Stimulated activated CD8-positive, alpha-beta memory T cell treated with anti-CD3 and anti-CD28 coated beads, Interleukin-2, amount 100 ng/mL, for 1 hour (primary cell): ENCODE measurements at places on chromosomes 11 and 22.

DNA sequence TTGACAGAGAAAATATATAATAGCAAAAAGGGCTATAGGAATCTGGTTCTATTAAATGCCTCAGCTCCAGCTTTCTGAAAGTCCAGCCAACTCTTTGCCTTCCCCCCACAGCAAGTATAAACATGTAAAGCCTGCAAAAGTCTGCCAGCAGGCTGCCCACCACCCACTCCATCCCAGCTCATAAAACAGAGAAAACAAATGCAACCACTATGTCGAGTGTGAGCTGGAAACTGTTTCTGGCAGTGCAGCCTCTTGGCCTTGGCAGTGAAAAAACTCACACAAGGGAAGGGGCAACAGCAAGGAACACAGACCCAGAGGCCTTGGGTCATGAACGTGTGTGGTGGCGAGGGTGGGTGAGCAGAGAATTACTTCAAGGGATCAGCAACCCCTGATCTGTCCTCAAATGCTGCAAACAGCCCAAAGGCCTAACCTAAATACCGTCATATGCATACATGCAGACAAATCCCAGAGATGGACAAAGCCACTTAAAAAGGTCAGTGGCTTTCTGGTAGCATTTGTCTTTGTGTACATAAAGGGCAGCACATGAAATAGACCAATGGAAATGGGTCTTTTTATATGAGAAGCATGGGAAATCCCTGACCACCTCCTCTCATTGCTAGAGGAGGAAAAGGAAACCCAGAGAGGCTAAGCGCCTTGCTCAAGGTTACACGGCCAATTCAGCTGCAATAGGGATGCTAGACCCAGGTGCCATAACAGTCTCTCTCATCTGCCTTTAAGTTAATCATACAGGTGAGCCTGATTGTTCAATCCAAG, 74.8 kb downstream of the NAT10 start:
- no peak for DNase-seq

DNA sequence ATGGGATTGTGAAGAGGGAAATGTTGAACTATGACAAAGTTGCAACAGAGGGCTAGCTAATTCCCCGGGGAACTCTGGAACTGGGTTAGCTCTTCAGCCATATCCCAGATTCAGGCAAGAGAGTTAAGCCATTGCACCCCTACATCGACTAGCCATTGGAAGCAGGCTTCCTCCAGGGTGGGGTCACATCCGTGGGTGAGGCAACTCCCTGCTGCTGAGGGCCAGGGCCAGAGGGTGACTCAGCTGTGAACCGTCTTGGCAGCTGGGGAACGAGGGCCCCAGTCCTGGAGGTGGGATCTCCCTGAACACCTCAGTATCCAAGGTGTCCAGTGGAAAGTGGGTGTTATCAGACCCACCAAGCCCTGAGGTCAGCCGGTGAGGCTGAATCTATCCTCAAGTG, 41.1 kb downstream of the RPS6KA4 start:
- DNase-seq: no peak

GRCh38 chr11:9069862-9070470, 21.4 kb downstream of the SCUBE2 start:
- no peak for DNase-seq

- DNase-seq: no peak
Observed at GRCh38 chr22:42315392-42315756, 44.9 kb upstream of the TCF20 start.

DNA sequence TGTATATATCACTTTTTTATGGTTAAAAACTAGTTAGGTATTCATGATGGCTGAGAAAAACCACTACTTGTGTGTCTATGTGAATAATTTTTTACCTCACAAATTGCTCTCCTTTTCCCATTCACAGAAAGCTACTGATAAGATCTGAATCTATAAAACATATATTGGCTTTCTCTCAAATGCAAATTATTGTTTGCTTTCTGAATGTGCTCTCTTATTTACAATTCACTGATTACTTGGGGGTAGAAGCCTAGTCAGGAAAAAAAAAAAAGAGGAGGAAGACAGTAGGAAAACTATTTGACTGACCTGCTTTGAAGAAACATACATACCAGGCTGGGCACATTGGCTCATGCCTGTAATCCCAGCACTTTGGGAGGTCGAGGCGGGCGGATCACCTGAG, 20.5 kb downstream of the PGM2L1 start:
- no peak for DNase-seq
